ENCODE measurements at places on chromosomes 4 and X.

DNA sequence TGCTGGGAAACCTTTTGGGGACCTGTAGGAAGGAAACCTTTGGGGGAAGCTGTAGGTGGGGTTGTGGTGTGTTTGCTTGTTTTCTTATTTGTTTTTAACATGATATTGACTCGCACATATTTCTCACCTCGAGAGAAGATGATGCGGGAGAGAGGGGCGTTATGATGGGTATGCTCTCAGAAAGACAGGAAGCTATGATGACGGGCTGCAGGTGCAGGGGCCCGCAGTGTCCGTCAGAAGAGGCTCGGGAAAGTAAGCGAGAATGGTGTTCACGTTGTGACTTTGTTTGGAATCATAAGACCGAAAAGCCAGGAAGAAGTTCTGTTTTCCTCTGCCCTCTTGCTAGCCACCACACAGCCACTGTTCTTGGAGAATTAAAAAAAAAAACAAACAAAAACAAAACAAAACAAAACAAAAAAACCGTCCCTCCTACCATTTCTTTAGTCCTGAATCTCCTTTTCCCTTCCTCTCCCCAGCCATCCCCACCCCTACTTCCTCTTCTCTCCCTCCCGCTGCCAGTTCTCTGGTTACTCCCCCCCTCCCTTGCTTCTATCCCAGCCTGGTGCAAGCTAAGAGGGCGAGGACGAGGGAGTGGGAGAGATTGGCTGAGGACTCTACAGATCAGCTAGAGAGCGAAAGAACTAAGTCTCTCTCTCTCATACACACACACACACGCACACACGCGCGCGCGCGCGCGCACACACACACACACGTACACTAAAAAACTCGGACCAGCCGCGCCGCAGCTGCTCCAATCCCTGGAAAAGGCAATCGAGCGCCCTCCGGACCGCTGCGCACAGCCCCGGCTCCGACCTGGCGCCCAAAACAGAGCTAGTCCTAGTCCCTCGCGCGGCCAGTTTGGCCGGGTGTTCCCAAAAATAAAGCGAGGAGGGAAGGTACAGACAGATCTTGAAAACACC is at the start of gene BMP3:
Gene BMP3 (plus strand): TSS at position 648 of the 920 bp plus-strand sequence. CDS start 577 bp downstream, outside the sequence.
- peak; percentile 58 for DNase-seq

DNA sequence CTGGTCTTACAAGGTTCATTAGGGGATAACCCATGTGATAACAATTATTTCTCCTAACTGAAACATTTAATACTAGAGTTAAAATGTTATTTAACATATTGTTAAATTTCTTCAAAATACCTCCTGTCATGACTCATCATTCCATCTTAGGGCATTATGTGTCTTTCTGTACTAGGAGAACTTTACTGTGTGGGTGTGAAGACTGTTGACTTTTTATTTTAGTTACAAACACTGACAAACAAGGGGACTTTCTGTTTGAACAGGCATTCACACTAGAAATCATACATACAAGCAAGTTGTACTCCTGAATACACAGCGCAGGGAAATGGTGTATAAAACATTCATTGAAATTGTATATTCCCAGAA is 175.9 kb downstream of the FBXW7 start:
- DNase-seq: no peak

DNA sequence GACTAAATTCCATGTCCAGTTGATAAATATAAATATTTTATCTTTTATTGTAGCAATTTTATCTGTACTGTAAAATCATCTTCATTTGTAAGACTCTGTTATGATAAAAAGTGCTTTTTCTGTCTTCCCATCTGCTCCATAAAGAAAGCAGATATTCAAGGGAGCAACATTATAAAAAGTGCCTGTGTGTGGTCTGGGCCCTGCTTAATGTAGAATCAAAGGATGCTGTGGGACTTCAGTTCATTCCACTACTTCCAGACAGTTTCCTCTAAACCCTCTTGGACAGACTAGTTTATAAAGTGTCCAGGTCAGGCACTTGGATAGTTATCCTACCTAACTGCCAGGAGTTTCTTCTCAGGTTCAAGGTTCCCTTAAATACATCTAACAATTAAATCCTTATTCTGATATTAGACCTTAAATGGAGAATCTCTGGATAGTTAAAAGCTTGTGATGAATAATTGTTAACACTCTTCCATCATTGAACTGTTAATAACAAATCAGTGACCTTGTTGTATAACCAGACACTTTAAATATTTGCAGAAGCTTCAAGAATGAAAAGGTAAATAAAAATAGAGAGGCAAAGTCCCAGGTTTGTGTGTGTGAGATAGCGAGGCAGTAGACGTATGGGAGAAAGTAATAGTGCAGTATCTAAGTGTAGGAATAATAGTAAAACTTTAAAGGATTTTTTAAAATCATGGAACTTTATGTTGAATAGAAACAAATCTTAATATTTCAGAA is 237.5 kb upstream of the CTSO start:
- no peak for DNase-seq

DNA sequence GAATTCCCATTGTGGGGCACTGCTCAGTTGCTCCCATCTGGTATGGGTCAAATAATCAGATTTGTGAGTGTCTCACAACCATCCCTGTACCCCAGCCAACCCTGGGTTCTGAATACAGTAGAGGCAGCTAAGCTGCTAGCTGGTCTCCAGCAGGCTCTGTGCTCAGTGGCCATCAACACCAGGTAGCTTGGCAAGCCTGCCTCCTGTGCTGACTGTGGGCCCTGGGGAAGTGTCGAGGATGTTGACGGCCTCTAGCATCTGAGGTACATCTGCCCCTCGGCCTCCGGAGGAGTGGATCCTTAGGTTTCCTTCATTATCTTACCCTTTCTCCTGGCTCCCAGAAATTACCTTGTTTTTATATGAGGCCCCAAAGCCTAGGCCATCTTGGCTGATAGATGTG is 13.3 kb downstream of the RNF4 start:
- no peak for DNase-seq

DNA sequence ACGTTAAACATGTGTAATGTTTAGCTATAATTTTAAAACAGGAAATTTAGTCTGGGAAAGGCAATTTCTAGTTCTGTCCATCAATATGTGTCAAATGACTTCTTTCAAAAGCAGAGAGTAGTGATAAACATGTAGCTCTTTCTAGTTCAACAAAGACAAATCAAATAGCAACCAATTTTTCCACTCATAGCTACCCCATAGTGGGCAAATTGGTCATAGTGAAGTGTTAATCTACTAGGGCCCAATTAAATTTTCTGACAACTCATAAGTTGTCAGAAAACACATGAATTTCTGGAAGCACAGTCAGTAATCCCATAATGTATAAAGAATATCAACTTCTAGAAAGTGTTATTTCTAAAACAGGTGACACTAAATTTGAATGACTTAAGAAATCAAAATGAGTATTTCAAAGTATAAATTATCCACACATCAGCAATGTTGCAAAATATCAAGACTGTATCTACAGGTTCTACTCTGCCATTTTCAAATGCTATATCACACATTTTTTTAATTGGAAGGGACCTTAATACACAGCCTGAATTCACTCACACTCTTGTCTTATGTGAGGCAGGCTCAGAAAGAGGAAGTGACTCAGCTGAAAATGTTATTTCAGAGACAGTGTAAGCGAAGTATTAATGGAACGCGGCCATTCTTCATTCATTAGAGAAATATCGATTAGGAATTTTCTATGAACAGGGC is 7.7 kb downstream of the OCIAD2 start:
- DNase-seq: no peak

- DNase-seq: no peak
Observed at GRCh38 chr4:158621729-158622128, 50.0 kb downstream of the C4orf46 start.

DNA sequence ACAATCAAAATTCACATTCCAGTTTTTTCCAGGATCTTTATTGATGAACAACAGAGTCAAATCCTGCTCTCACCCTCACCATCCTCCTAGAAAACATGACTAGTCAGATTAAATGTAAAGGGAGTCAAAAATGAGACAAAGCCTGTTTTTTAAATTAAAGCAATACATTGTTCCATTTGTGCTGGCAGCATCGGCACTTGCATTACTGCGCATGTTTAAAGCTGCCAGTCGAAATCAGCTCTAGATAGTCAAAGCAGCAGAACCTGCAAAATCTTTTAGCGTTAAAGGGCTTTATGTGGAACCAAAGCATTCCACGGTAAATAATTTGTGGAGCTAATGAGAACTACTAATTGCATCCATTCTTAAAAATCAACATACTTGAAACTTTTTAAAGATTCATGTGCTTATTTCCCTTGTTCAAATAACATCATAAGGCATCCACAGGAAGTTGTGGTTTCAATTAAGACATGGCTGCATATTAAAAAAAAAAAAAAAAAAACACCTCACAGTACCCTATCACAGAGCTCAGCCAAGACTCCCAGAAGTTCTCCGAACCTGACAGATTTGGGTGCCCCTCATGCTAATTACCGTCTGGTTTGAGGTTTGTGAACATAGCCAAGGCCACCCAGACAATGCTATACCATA is 82.2 kb downstream of the SH3KBP1 start:
- DNase-seq: no peak

- DNase-seq: no peak
Observed at GRCh38 chrX:19342331-19342906, 1.3 kb upstream of the PDHA1 start.

DNA sequence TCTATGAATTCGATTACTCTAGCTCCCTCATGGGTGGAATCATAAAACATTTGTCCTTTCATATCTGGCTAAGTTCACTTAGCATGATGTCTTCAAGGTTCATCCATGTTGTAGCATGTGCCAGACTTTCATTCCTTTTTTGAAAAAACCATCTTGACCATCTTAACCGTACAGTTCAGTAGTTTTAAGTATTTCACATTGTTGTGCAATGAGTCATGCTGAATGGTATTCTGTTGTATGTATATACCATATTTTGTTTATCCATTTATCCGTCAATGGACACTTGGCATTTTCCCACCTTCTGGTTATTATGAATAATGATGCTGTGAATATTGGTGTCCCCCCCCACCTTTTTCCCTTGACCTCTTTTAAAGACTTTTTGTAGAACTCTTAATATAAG is 72.4 kb upstream of the TLR2 start:
- no peak for DNase-seq

- DNase-seq: no peak
Observed at GRCh38 chr4:27129871-27130366, 269.3 kb downstream of the STIM2 start.

- no peak for DNase-seq
Observed at GRCh38 chrX:79408623-79409322, 41.6 kb upstream of the ITM2A start.

DNA sequence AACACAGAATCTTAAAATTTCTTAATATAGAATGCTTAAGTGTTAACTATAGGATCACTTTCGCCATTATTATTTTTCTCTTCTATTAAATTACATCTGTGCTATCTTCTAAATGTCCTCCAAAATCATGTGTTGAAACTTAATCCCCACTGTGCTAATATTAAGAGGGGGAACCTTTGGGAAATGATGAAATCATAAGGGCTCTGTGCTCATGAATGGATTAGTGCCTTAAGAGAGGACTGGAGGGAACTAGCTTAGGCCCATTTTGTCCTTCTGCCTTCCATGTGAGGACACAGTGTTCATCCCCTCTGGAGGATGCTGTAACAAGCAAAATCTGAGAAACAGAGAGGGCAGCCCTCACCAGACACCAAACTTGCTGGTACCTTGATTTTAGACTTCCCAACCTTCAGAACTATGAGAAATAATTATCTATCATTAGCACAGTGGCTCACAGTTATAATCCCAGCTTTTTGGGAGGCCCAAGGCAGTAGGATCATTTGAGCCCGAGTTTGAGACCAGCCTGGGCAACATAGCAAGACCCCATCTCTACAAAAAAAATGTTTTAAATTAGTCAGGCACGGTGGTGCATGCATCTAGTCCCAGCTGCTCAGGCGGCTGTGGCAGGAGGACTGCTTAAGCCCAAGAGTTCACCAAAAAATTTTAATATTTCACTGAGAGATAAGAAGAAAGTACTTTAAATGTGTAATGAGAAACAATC is 26.3 kb downstream of the KLHL8 start:
- no peak for DNase-seq

DNA sequence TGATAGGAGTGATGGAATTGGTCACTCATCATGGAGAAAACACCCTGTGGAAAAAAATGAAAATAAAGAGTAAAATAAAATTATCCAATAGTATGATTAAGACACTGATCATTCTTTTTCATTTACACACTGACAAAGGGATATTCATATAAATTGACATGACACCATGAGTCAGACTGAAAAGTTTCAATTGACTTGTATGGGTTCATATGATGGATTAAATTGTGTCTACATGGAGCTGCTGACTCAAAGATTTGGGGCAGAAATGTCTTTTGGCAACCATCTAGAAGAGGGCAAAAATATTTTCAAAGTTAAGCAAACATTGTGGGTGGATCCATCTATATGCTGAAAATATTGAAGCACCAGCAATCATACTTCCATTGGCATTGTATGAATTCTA is 153.4 kb upstream of the PPP3CA start:
- no peak for DNase-seq

- DNase-seq: no peak
Observed at GRCh38 chrX:115911967-115912366, 258.6 kb upstream of the AGTR2 start.

GRCh38 chr4:525660-526059 is 26.6 kb downstream of the PIGG start:
- no peak for DNase-seq

DNA sequence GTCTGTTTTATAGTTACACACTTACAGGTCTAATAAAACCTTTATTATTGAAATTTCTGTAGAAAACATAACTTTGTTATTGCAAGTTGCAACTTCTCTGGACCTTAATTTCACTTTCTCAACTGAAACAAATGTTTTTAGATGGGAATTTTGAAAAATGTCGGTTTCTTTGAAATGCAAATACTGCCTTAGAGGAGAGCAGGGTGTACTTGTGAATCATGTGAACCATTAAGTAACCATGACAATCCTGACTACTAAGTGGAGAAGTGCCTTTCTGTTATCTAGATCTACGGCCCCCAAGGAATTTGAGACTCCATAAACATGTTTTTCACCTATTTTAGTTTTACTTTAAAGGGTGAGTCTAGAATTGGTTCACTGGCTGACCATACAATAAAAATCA is 8.5 kb upstream of the ARMCX2 start:
- no peak for DNase-seq

- DNase-seq: no peak
Observed at GRCh38 chrX:44101281-44101680, 128.1 kb upstream of the NDP start.

DNA sequence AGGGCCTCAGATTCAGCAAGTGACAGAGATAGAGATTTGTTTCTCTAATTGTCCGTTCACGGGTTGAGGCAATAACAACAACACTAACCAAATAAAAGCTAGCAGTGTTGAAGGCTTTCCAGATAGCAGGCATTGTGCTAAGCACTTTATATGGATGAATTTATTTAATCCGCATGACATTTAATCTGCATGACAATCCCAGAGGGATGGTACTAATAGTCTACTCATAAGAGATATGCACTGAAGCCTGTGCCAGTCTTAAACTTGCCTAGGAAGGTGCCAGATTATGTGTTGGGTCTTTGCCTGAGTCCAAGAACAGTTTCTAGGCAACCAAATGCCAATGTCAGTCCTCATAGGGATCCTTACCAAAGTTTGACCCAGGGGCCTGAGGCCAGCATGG is 37.7 kb upstream of the FAT1 start:
- DNase-seq: no peak

DNA sequence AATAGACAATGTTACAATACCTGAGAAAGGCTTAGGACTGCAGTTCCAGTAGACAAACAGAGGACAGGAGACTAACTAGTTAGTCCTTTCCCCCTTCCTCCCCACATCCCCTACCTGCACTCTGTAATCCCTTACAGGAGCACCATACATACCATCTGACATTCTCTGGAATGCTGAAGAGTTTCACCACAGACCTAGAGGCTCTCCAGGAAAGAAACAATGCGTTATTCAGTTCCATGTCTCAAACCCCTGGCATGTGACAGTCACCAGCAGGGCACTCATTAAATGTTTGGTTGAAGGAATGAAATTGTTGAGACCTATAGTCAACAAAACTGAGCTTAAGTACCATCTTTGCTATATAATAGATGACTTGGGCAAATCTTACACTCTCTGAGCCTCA is 100.2 kb upstream of the USP38 start:
- peak; percentile 14 for DNase-seq

Measured in urothelium cell line (cell line).